ENCODE measurements at places on chromosomes 13 and 19.

GRCh38 chr13:65217471-65217995 lies 2012.6 kb downstream of the PCDH9 start:
- DNase-seq, result no peak

DNA sequence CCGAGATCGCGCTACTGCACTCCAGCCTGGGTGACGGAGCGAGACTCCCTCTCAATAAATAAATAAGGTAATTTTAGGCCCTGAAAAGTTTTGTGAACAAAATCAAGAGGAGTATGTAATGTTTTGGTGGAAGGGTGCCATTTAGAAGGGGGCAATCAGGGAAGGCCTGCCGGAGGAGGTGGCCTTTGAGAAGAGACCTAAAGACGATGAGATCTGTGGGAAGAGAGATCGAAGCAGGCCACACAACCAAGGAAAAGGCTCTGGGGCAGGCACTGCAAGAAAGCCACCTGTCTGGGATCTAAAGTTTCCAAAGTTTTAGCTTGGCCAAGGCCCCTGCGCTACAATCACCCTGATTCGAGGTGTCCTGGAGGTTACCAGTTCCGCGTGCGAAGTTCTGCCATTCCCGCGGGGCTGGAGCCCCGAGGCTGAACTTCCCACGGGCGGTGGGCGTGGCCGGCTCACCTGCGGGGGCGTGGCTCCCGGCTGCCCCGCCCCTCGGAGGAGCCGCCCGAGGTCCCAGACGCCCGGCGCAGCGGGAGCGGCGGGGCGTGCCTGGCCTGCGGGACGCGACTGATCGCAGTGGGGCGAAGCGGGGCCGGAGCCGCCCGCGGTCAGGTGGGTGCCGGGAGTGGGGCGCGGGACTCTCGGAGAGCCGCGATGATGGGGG lies at the start of gene KLC3:
Gene KLC3, plus strand, starts transcription at position 519 of the 667 bp plus-strand sequence. CDS start 4,792 bp downstream, outside the sequence.
- no peak for DNase-seq

DNA sequence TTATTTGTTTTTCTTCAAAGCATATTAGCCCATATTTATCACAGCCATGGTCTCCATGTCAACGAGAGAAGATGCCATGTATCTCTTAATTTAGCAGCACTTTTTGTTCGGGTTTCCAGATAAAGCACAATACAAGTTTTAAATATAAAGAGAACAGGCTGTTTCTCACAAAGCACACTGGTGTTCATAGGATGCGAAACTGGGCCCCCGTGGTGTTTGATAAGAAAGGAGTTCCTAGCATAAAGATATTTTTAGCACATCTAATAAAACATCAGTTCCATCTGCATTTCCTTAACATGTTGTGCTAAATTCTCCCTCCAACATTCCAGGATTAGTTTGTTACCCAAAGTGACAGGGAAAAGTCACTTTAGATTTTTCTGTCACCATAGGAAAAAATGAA lies 72.4 kb upstream of the EDNRB start:
- no peak for DNase-seq

GRCh38 chr13:111472559-111473460 lies 152.4 kb downstream of the TEX29 start:
- no peak for DNase-seq

- DNase-seq, result no peak
Measured at GRCh38 chr19:17242431-17243208, 3.1 kb downstream of the NR2F6 start.

- no peak for DNase-seq
Measured at GRCh38 chr13:48624016-48624415, 29.7 kb upstream of the CYSLTR2 start.

- no peak for DNase-seq
Measured at GRCh38 chr13:68872338-68872737, 1235.3 kb upstream of the ATXN8OS start.

GRCh38 chr13:111247552-111247951 lies 72.9 kb upstream of the TEX29 start:
- DNase-seq, result no peak

Measured in GM12892 (cell line).